ENCODE measurements at places on chromosomes 7 and 10.

- DNase-seq: no peak
Observed at GRCh38 chr7:139798892-139799291, 21.1 kb upstream of the HIPK2 start.

DNA sequence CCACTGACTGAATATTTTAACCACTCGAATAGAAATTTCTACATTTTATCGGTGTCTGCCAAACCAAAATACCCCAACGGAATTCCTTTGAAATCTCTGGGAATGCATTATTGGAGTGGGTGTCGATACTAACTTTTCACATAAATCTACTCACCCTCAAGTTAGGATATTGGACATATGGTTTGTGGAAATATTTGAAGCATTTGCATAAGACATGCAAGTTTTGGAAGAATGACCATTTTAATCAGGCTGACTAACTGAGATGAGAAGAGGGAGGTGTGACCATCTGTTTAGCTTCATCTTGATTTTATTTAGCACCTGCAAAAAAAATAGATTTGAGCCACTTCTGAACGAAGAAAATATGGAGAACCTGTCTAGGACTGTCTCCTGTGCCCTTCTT is 61.2 kb downstream of the KLF6 start:
- no peak for DNase-seq

- DNase-seq: no peak
Observed at GRCh38 chr7:39321909-39322498, 244.2 kb upstream of the YAE1 start.

- peak; percentile 48 for DNase-seq
Observed at GRCh38 chr7:87600130-87601124, at the start of gene ABCB1. TSS of gene ABCB1 (minus strand) at chr7:87600884. CDS start at chr7:87600184, 700 bp downstream.

DNA sequence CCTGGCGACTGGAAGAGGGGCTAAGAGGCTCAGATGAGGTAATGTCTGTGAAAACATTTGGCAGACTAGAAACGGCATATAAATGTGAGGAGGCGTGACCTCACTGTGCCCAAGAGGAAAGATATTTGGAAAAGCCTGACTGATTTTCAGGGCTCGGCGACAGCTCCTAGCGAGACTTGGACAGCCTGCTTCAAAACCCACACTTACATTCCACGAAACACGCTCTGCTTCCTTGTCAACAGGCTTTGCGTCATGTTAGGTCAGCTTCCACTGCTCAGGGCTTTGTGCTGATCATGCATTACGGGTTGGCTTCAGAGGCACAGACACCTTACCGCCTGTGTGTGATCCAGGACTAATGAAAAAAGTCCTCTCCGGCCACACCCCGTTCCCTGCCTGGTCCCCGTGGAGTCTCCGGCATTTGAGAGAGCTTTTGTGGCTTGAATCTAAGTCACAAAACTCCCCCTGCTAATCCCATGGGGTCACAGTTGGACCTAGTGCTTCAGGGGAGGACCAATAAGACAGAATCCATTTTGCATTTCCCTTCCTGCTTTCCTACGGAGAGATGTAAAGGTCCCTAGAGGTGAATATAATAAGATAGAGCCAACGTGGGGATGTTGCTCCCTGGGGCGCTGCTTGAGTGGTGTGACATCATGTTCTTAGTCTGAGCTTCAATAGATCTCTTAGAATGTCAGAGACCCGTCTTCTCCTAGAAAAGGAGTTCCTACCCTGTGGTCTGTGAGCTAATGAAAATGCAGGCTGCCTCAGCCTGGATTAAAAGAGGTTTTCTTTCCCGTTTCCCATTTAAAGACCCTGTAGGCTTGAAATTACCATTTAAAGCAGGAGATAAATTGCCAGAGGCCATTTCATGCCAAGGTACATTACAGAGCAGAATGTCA is 25.5 kb downstream of the FGFBP3 start:
- no peak for DNase-seq

- no peak for DNase-seq
Observed at GRCh38 chr7:129017264-129017663, 37.6 kb downstream of the TNPO3 start.

GRCh38 chr7:50781381-50782293 is 1.1 kb downstream of the GRB10 start:
- no peak for DNase-seq

DNA sequence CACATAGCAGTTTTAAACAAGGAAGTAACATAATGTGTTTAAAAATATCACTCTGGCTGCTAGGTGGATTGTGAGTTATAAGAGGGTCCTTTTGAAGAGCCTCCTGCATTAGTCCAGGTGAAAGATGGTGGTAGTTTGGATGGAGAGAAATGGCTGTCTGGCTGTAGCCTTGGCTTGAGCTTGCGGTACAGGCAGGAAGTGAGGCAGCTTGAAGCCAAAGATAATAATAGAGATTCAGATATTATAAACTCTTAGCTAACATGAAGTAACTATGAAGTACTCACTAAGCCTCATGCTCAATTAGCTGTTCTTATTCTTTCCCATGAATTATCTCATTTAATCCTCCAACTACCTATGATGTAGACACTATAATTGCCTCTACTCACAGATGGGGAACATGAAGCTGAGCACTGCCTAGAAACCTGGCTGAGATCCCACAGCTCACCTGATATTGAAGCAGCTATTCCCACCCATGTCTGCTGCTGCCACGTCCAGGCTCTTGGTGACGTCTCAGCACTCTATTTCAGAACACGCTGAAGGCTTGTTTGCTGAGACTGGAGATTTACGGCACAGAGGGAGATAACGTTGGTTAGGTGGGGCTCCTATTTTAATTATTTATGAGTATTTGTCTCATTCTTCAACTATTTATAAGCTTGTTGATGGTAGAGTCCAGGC is 10.4 kb downstream of the C10orf120 start:
- no peak for DNase-seq

- DNase-seq: no peak
Observed at GRCh38 chr7:24660546-24660945, 87.3 kb downstream of the PALS2 start.

- no peak for DNase-seq
Observed at GRCh38 chr7:139663608-139664177, 114.1 kb downstream of the HIPK2 start.

Measured in CD8-positive, alpha-beta memory T cell (primary cell).